Myocyte (in vitro differentiated cells): ENCODE measurements at places on chromosomes 16 and 17.

GRCh38 chr17:82085931-82086764 is 11.9 kb downstream of the FASN start:
- DNase-seq: no peak

DNA sequence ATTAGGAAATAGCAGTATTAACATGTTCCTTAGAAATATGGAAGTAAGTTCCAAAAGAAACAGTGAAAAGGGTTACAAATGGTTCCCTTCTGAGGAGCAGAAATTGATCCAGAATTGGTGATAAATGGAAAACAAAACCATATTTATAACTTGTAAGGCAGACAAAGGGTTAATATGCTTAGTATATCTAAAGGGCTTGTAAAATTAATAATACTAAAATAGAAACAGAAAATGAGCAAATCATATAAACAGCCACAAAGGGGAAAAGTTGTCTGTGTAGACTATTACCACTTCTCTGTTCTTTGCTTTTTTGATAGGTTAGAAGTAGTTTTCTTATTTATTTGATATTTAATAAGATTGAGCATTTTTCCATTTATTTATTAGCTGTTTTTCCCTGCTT is 64.4 kb downstream of the NFATC3 start:
- DNase-seq: no peak

DNA sequence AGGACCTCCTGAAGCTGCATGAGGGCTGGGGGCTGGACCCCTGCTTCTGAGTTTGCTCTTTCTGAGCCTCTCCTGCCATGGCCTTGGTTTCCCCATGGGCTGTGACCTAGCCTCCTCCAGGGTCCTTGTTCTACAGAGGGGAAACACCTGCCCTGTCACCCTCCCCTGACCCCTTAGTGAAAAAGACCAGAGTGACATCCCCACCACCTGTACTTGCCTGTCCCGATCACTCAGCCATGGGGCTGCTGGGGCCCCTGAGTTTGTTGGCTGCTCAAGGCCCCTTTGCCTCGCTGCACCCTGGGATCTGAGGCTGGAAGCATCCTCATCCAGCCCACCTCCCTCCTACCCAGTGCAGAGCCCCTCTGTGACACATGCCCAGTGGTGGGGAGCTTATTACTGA is 800 bp downstream of the NOD2 start:
- DNase-seq: no peak

DNA sequence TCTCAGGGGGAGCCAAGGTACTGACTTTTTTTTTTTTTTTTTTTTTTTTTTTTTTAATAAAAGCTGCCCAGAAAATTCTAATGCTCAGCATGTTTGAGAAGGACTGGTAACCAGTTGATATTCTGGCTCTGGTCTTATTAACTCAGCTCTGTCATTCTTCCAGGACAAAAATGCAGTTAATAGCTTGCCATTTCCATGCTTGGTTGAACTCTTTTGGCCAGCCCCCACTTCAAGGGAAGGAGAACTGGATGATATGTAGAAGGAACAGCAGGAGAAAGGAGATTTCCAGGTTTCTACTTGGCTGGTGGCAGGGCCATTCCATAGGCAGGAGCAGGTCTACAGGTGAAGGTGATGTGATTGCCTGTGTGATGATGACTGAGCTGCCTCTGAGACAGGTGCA is 59.2 kb upstream of the TANC2 start:
- DNase-seq: no peak

DNA sequence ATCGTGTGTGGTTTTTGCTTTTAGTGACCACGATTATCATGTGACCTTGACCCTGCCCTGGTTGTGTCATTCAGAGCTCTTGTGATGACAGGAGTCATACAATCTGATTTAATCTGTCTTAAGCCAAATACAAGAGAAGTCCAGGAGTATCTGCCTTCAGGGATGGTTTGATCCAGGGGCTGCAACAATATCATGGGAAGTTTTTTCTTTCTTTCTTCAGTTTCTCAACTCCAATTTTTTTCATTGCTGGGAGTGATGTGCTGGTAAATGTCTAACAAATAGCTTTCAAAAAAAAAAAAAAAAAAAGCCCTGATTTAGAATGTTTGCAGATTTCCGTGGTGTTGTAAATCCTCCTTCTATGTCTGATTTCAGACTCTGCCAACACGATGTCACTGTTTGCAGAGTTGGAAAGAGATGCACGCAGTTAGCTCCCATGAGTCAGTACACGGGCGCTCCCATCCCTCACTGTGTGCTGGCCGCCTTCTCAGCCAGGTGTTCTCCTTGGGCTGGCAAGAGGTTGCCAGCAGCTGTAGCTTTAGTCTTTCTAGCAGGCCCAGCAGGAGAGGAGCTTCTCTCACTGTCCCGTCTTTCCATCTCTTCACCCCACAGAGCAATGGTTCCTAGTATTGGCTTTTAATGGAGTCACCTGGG is 229.7 kb downstream of the SNX29 start:
- DNase-seq: no peak

DNA sequence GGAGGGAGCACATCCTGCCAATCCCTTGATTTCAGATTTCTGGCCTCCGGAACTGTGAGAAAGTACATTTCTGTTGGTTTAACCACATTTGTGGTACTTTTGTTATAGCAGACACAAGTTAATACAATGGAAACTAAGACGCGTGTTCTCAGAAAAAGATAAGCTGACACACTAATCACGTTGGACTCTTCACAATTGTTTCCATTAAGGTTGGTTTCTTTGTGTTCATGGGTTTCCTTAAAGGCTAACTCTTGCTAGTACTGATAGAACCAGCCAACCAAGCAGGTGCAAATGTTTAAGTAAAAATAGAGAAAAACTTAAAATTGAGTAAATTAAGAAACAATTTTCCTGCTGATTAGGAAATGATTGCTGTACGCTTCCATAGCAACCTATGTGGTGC is 59.4 kb downstream of the CMC2 start:
- no peak for DNase-seq

DNA sequence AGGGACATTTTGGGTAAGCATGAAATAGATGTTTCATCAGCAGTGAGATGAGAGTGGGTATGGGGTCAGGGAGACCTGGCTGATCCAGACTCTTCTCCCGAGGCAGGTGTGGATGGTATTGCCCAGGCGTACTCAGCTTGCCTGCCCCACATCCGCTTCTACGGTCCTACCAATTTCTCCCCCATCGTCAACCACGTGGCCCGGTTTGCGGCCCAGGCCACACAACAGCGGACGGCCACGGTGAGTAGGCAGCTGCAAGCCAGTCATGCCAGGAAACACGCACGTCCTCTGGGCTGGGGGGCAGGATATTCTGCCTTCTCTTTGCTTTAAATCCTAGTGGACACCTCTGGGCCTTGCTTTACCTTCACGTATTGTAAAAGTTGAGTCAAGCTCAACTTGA is 44.7 kb downstream of the CPNE2 start:
- DNase-seq: no peak

DNA sequence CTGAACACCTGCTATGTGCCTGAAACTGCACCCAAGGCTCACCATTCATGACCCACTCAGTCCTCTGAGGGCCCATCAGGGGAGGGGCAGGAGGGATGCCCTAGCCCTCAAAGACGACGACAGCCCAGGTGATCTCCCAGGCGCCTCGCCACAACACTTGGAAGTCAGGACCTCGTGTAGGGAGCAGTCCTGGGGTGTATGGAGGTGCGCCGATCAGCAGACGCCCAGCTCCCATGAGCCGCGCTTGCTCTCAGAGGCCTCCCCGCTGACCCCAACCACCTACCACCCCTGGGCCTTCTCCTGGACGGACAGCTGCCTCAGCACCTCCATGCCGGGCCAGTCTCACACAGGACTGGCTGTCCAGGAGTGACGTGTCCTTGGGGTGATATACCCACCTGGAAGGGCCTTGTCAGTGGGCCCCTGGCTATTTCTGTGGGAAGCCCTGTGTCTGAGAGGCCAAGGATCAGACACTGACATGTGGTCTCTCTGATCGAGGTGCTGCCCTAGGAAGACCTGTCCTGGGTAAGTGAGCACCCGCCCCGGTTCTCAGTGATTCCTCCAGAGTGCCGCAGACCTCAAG is 26.7 kb downstream of the KDM8 start:
- no peak for DNase-seq

- DNase-seq: peak; percentile 77
Observed at GRCh38 chr17:77475016-77475976, 334.5 kb downstream of the SEC14L1 start.

GRCh38 chr16:22948058-22948602 is 134.2 kb downstream of the HS3ST2 start:
- no peak for DNase-seq

DNA sequence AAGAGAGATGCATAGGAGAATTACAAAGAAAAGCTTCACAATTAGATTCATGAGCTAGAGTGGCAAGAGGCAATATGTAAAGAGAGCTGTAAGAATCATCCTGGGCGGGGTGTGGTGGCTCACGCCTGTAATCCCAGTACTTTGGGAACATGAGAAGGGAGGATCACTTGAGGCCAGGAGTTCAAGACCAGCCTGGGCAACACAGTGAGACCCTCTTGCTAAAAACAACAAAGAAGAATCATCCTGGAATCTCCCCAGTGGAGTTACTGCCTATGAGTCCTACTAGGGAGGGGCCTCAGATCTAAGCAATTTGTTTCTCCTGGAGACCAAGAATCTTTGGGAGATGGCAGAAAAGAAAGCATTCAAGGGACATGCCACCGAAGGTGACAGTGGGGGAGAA is 119.1 kb downstream of the HIC1 start:
- no peak for DNase-seq

GRCh38 chr17:51346218-51346982 is 86.1 kb downstream of the UTP18 start:
- DNase-seq: no peak

DNA sequence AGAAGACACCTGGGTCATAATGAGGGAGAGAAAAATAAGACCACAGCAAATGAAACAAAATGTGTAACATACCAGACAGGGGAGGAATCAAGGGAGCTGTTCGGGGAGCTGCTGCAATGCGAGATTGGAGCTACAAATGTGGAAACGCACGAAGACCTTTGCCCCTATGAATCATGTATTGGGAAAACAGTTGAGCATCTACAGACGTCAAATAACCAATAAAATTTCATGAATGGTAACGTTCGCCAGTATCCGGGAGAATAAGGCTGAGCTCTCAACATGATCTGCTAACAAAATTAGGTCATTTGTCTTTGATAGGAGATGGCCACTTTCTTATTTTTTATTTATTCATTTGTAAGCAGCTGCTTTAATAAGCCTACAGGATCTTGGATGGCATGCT is 486.2 kb upstream of the RBFOX1 start:
- DNase-seq: no peak

DNA sequence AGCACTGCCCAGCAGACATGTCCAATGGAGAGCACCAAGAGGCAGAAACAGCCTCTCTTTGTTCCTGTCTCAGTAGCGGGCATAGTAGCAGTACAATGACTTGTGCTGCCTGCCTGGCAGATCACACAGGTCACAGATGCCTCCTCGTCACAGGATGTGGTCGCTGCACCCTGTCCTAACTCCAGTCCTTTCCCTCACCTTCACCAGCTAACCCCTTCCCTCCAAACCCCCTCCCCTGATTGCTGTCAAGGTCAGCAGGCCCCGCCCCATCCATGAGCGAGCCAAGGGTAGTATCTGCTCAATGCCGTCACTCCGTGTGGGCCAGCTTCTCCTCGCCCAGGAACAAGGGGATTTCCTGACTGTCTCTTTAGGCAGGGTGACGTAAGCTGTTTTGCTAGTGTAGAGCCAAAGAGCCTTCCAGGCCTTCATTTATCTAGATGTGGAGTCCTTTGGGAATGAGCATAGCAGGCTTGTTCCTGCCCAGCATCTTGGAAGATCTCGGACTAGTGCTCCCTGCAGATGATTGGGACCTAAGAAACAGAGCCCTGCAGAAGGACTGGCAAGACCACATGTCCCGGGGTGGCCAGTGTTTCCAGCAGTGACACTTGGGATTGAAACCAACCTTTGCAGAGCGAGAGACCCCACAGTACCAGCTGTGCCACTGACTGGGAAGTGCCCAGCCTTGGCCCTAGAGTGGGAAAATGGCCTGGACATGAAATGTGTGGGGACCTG is 75.9 kb upstream of the TNRC6C start:
- DNase-seq: no peak

DNA sequence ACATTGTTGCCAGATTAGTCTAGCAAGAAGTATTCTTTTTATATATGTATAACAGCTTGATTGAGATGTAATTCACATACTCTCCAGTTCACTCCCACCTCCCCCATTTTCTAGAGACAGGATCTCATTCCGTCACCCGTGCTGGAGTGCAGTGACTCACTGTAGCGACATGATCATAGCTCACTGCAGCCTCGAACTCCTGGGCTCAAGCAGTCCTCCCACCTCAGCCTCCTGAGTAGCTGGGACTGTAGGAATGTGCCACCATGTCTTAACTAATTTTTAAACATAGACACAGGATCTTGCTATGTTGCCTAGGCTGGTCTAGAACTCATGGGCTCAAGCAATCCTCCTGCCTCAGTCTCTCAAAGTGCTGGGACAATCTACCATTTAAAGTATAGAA is 3.3 kb upstream of the RSAD1 start:
- no peak for DNase-seq
